ENCODE measurements at places on chromosomes 1 and 21.

DNA sequence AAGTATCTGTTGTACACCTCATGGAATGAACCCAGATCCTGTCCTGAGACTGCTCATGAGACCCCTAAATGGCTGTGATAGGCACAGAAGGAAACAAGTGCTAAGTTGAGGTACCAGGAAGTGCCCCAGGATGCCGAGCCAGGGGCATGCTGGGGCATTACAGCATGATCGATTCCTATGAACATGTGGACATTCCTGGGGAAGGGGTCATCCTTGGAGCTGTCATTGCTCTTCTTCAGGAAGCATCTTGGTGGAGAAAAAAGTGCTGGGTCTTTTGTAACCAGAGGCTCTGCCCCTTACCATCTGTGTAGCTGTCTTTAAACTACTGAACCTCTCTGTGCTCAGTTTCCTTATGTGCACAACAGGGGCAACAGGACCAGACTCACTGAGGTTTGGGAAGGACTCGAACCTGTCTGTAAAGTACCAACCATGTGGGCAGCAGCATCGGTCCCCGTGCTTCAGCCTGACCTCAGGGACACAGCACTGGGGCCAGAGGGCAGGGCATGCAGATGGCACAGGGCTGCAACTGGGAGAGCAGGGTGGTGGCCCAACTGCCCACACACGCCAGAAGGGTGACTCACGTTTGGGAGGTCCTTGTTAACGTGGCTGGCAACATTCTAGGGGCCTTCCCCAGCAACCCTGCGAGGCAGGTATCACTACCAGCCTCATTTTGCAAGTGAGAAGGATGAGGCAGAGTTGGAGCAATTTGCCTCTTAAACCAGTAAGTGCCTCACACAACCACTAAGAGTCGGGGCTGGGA is 142.3 kb upstream of the EDN2 start:
- no peak for DNase-seq

DNA sequence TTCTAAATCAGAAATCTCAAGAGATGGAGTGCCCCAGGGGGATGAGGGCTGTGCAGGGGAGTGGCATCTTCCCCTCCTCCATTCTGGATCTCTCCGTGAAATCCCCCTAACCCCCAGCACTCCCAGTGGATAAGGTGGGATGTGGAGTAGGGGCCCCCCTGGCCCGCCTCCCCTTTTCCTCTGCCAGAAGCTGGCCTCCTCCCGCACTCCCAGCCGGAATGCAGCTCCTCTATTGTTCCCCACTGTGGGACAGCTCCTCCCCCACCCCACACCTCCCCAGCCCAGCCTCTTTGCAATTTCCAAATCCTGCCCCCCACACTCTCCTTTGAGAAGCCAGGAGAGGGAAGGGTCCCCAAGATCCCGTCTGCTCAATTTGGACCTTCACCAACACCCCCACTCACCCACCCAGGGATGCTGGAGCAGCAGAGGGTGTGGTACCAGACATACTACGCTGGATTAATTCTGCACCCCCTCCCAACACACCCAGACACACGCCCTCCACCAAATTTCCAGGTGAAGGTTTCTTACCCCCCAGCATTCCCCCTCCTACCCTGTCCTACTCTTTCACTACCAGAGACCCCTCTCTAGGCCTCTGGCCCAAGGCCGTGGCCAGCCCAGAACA is 1.9 kb downstream of the MEX3A start:
- DNase-seq, result no peak

- DNase-seq, result no peak
Observed at GRCh38 chr1:202220733-202221132, 27.1 kb downstream of the LGR6 start.

DNA sequence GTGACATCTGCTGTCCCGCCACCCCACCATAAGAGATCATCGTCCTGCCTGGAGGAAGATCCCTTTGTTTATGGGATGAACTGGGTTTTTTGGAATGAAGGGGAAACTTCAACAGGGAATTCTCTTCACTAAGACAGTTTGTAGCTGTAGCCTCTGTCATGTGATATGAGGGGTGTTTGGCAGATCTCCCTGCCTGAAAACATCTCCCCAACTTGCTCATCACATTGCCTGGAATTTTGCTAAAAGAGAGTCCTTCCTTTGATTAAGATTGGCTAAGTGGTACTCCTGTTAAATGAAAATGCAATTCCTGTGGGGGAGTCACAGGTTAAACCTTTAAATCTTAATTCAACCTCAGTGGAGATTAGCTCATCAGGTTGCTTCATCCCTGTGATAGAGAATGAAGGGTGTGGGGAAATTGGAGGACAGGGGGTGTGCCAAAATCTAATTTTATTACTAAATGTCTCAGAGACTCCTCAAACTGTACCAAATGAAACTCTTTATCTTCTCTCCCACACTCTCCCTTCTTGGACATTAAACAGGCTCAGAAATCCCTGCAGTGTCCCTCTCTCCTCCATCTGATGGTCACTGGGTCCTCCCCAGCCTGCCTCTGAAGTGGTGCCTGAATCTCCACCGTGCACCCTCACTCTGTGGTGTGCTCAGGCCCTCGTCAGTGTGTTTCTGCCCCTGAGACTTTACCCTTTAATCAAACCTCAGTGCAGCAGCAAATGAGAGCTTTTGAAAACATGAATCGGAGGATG is 54.8 kb downstream of the IER5 start:
- no peak for DNase-seq

GRCh38 chr21:38741092-38741949 is 64.4 kb upstream of the ETS2 start:
- DNase-seq, result no peak
